ENCODE measurements at places on chromosomes 6 and 20. TPM values are rescaled to one million over a fixed set of nuclear protein-coding genes. Genes with fewer than 3 reads are reported as not detected.

DNA sequence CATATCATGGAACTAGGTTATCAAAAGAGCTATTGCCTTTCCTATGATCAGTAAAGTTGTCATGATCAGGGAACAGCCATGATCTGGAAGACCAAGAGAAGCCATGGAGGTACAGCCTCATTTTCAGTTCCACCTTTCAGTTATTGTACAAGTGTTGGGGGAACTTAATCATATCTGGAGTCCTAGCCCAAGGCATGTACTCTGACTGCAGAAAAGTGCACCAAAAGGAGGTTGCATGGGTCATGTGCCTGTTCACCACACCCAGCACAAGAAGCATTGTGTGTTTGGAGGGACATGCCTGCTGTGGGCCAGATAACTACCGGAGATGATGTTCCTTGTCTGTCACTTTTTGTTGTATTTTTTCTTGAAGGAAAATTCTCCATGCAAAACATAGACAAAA lies 185.8 kb upstream of the MAN1A1 start:
- no peak for DNase-seq

- DNase-seq = no peak
Measured at GRCh38 chr6:12476484-12476883, 186.3 kb downstream of the EDN1 start.

DNA sequence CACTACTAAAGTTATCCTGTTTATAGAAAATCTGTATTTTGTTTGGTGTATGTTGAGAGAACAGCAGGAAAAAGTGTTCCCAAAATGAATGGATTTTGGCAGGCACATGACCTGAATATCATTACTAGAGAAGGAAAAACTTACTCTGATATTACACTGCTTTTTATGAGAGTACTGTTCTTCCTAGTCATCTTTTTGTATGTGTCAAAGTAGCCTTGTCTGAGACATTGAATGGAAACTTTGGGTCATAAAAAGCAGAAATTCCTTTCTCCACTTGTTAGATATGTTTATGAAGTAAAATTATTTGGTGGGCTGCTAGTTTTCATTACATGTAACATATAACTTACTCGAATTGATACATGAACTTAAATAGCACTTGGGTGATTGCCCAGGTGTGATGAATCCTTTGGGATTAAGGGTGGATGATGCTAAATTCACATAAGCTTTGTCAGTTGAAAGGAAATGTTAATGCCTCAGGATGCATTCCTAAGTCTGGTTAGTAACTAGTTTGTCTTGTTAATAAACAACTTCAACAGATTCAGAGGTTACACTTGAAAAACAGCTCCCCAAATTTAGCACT lies 206.7 kb downstream of the CENPW start:
- DNase-seq = no peak

GRCh38 chr6:138000941-138001340 lies 106.3 kb downstream of the PERP start:
- DNase-seq = no peak

DNA sequence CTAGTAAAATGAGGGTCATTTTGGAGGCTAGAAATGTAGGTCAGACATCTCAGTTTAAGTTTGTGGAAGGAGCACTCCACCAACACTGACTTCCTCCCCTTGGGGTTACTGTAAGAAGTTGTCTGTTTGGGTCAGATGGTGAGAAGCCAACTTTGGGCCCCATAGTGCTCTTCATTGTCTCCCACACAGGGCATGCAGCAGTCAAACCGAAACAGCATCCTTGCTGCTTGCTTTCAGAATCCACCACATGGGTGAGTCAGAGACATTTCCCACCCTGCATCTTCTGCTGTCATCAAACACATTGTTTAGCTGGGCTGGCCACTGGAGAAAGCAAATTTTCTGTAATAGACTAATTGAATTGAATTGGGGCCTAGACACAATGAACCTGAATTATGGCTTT lies 16.8 kb downstream of the IL17F start:
- DNase-seq = no peak

GRCh38 chr6:136034422-136034821 lies 182.9 kb downstream of the PDE7B start:
- no peak for DNase-seq

- DNase-seq = no peak
Measured at GRCh38 chr20:19880256-19881079, 122.4 kb downstream of the RIN2 start.

DNA sequence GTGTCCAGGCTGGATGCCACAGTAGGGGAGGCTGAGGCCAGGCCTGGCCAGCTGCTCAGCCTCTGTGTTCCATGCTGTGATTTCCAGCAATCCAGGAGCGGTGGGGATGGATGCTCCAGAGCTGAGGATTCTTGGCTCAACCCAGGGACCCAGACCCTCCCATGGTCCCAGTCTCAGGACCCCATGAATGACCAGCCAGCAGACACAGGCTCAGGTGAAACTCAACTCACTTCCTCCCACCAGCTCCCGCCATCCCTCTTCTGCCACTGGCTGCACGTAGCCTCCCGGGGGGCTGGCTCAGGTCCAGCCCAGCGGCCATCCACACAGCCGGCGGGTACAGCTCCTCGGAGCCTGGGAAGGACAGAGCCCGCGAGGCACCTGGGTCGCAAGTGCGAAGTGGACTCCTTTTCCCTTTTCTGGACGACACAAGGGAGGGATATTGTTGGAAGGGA lies 54.5 kb upstream of the DACT2 start:
- no peak for DNase-seq

- DNase-seq = no peak
Measured at GRCh38 chr6:27863962-27864905, 48.0 kb downstream of the OR2B2 start.

DNA sequence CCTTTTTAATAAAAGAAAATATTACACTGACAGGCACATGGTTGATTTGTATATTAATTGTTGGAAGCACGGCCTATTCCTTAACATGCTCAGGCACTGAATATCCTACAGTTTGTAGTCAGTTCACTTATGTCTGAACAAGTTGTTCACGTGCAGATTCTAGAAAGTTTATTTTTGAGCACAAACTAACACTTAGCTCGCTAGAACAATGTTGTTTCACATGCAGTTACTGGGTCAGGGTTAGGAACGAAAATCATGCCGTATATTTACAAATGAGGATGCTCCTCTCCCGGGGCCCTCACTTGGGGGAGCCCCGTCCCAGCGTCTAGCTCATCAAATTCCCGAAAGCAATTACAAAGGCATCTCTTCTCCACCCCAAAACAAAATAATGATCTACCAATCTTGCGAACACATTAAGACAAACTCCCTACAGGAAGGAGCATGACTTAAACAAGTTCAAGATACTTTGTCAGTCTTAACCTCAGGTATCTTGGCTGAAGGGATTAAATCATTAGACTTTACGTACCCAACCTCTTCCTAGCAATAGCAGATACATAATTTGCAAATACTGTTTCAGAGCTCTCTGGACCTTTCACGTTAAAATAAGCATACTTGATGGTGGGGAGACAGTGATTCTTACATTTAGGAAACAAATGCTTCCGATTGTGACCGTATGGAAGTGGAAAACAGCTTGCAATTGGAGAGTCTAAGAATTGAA lies 1.5 kb downstream of the MAP7 start:
- DNase-seq = no peak

DNA sequence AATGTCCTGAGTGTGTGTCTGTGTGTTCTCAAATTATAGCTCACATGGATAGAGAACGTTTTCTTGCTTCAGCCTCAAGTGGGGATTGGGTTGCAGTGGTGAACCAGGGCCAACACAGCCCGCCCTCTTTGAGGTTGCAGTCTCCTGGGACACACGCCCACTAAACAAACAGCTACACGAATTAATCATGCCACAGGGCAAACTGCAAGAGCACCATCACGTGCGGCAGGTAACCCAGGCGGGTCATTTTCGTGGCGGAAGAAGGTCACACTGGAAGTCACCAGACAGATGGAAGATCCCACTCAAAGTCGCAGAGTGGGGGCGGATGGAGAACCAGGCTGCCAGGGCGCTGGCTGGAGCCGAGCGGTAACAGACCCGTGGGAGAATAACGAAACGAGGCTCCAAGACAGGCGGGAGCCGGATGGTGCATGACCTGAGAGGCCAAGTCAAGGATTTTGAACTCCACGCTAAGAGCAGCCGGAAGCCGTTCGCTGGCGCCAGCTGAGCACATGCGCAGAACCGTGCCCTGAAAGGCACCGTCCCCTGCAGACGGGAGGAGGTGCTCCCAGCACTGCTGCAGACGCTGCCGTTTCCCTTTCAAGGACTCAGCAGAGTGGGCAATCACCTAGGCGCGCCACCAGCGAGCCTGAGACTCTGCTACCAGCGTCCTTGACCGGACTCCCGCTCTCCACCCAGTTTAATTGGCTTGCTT lies 10.7 kb downstream of the DLL1 start:
- peak; percentile 67 for DNase-seq

DNA sequence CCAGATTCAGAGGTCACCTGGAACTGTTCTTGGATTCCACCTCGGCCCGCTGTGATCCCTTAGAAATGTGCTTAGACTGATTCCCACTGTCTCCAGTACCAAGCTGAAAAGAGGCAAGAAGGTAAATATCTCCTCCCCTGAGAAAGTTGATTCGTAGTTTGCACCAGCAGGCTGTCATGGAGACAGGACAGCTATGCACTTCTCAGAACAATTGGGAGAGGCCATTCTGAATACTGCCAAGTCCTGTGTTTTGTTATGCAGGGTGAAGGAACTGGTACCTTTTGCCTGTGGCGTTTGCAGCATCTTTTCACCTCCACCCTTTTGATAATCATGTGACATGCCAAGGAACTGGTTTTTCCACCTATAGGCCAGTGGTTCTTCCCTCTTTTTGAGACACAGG lies 58.2 kb upstream of the RNGTT start:
- DNase-seq = no peak

GRCh38 chr20:14883324-14883723 lies 545.9 kb upstream of the FLRT3 start:
- DNase-seq = no peak

DNA sequence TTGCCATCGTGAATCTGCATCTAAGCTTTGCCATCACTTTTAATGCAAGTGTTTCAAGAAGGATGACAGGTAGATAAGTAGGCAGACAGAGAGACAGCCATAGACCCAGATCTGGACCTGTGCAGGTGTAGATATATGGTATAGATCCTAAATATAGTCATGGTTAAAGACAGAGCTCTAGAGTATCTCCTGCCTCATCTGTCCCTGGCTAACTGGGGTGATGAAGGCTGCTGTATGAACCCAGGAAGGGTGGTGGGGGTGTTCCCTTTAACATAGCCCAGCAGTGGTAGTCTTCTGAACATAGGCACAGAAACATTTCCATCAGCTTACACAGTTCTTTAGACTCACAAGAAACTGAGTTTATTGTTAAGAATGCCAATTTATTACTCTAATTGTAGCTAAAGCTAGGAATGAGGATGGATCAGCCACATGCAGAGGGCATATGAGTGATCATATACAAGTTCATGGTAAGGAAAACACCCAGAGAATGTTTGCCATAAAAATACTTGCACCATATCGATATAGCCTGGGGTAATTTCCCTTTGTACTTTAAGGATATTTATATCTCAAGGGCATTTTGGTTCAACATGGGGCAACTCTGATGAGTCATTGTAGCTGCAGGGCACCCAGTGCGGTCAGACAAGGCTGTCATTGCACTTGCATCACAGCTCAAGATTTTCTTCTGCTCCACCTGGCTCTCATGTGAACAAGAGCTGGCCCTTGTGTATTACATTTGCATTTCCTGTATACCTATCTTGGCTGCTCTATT lies 587.2 kb downstream of the EPM2A start:
- DNase-seq = no peak

- peak; percentile 69 for DNase-seq
Measured at GRCh38 chr6:123777563-123777962, 26.1 kb upstream of the NKAIN2 start.

- DNase-seq = no peak
Measured at GRCh38 chr20:25249198-25249931, 1.5 kb downstream of the PYGB start.

DNA sequence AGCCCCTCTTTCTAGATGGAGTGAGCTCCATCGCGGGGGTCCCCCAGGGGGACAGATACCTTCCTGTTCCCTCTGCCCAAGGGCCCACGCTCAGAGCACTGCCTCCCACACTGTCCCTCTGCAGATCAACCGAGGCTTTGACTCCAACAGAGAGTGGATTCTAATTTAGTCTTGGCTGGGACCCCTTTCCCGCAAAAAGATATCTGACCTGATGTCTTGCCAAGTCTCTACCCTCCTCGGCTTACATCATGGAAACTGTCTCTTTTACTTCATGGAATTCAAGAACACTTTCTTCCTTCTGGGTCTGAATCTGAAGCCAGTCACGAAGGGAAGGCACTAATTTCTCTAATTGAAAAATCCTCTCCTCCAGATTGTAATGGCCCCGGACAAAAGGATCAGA lies 278.0 kb downstream of the BMP7 start:
- DNase-seq = no peak

DNA sequence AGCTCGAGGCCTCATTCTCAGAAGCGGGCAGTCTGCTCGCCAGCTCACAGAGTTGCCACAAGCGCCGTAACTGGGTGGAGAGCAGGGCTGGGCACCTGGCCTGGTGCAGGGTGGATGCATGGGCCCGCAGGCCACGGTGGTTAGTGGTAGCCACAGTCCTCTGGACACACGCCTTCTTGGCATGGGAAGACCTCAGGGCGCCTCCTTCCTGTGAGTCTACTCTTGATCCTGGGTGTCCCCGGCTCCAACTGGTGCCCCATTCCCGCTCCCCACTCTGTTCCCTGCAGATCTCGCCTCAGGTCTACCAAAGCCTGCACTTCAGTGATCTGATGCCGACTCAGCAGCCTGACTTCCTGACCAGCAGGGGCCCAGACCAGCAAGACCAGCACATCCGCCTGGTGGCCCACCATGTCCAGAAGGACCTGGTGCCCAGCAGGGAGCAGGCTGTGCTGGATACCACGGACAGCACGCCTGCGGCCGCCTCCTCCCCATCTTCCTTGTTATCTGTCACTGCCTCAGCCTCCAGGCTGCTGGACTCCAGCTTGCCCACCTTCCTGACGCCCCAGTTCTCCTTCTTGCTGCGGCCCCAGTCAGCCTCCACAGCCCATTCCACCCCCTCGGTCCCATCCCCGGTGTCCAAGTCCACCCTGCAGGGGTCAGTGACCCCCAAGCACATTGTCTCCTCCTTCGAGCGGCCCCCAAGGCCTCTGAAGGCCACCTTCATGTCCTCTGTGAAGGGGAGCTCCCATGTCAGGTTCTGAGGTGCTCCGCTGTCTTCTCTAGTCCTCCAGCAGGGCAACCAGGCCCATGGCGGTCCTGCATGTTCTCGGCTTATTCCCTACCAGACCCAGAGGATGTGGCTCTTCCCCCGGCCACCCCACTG lies 43.1 kb downstream of the SUN5 start:
- DNase-seq = no peak

GRCh38 chr6:134413241-134413643 lies 95.3 kb upstream of the SGK1 start:
- DNase-seq = no peak

- no peak for DNase-seq
Measured at GRCh38 chr6:129481706-129482105, 228.3 kb downstream of the ARHGAP18 start.

- no peak for DNase-seq
Measured at GRCh38 chr6:12097791-12098190, 85.7 kb downstream of the HIVEP1 start.

GRCh38 chr20:15318682-15319081 lies 981.3 kb upstream of the FLRT3 start:
- DNase-seq = no peak

ALDH8A1 gene
- not detected for polyA plus RNA-seq

PARD6B gene
- 0.51 TPM for polyA plus RNA-seq

OR2J1 gene
- polyA plus RNA-seq = not detected

ARMH2 gene
- polyA plus RNA-seq = not detected

SLC2A4RG gene
- polyA plus RNA-seq = 47.5 TPM

ULBP1 gene
- 2.3 TPM for polyA plus RNA-seq

FAM209A gene
- polyA plus RNA-seq = not detected

PSORS1C2 gene
- polyA plus RNA-seq = not detected
